Stimulated activated CD4-positive, alpha-beta T cell treated with anti-CD3 and anti-CD28 coated beads, Interleukin-2, amount 100 ng/mL, for 48 hours (primary cell): ENCODE measurements at places on chromosomes 4 and X.

DNA sequence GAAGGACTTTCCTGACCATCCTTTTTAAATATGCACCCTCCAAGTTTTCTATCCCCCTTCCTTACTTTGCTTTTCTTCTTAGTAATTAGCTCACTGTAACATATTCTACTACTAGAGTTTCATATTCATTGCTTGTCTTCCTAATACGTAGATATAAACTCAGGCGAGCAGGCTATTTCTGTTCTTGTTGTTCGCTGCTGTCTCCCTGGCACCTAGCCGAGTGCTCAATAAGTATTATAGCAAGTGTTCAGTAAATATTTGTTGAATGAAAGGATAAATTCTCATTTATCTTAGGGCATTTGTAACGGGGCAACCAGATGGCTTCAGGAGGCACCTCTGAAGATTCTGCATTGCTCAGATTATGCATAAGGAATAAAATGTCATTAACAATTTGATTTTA lies 6.8 kb upstream of the RHOH start:
- DNase-seq = no peak

- no peak for DNase-seq
These were observed 71.6 kb downstream of the STX18 start for GRCh38 chr4:4470208-4470607.

- DNase-seq = no peak
These were observed 7.8 kb downstream of the RBM47 start for GRCh38 chr4:40621592-40622512.

GRCh38 chrX:46831765-46832327 lies 5.0 kb upstream of the RP2 start:
- no peak for DNase-seq

- DNase-seq = no peak
These were observed 470.2 kb downstream of the SPRY1 start for GRCh38 chr4:123866796-123867195.

- DNase-seq = no peak
These were observed 2.0 kb downstream of the DHX15 start for GRCh38 chr4:24582235-24582832.

- no peak for DNase-seq
These were observed 41.0 kb upstream of the UCP1 start for GRCh38 chr4:140609548-140610425.

GRCh38 chr4:102339018-102339417 lies 6.3 kb downstream of the SLC39A8 start:
- no peak for DNase-seq
